ENCODE measurements at places on chromosomes 4 and X. TPM values are rescaled to one million over a fixed set of nuclear protein-coding genes. Genes with fewer than 3 reads are reported as not detected.

GRCh38 chrX:133776072-133776471 is 209.3 kb downstream of the GPC3 start:
- H3K27ac ChIP-seq: no peak overlapping the region
- DNase-seq: peak; percentile 70
- no peaks in the 10 kb centered on the region for H3K27me3 ChIP-seq
- H3K4me3 ChIP-seq: no peak overlapping the region

- no peaks in the 10 kb centered on the region for H3K36me3 ChIP-seq
- no peak overlapping the region for H3K4me3 ChIP-seq
- no peak overlapping the region for H3K27ac ChIP-seq
- H3K27me3 ChIP-seq: no peaks in the 10 kb centered on the region
- DNase-seq: no peak
- H3K4me1 ChIP-seq: no peaks in the 10 kb centered on the region
These were observed 103.0 kb downstream of the PPEF1 start for GRCh38 chrX:18810416-18810815.

Gene EGF
- not detected for total RNA-seq

Gene DDX60
- 17.6 TPM for total RNA-seq

Gene PLS3
- total RNA-seq: 5.1 TPM
